ENCODE measurements at places on chromosomes 13 and 19.

- no peak for DNase-seq
These were observed 21.2 kb downstream of the RCBTB2 start for GRCh38 chr13:48511621-48512230.

- no peak for DNase-seq
These were observed 1.4 kb downstream of the LENG9 start for GRCh38 chr19:54462047-54462654.

- DNase-seq: peak; percentile 54
These were observed 13.2 kb upstream of the ASF1B start for GRCh38 chr19:14149509-14149994.

DNA sequence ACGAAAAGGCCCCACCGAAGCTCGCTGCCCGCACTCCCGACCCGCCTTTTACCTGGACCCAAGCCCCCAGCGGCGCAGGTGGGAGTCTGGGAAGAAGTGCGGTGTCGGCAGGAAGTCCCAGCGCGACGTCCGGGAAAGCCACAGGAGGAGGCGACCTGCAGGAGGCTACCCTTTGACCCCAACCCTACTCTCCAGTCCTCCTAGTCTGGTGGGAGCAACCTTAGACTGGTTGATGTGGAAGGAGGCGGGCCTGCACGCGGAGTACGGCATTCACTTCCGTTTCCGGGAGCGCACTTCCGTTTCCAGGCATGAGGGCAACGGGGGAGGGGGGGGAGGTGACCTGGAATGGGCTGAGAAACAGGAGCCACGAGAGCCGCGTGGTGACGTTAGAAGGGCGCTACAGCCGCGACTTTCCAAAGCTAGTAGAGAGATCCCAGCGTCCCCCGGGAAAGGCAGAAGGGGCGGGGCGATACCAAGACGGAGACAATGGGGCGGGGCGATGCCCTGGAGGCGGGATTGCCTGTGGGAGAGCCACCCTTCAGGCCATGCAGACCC lies 28.5 kb downstream of the ZNF266 start:
- DNase-seq: peak; percentile 72

DNA sequence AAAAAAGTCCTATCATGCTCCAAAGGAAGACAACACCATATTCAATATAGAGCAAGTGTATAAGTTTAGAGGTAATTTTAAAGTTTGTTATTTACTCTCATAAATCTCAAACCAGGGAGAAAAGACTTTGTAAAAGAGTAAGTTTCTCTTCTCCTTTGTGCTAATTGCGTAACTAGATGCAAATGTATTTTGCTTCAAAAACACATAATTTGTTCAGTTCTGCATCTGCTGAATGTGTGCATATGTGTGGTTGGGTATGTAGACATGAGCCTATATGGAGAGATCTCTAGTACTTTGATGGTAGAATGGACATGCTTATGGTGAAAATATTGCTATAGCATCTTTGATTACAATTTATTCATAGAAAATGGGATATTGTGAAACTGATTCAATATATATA lies 17.8 kb upstream of the MIR17HG start:
- no peak for DNase-seq

DNA sequence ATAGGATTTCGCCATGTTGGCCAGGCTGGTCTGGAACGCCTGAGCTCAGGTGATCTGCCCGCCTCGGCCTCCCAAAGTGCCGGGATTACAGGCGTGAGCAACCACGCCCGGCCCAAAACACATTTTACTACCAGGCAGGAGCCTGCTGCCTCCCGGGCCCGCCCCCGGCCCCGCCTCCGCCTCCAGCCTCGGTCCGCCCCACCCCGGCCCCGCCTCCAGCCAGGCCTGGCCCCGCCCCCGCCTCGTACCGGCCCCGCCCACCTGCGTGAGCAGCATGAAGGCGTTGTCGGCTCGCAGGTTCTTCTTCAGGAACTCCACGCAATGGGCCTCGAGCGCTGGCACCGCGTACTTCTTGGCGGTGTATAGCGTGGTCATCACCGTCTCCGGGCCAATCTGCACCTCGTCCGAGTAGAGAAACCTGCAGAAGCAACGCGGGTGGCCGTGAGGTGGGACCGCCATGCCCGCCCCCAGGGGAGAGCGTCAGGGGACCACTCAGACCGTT lies 22.7 kb downstream of the BTBD2 start:
- peak; percentile 38 for DNase-seq

DNA sequence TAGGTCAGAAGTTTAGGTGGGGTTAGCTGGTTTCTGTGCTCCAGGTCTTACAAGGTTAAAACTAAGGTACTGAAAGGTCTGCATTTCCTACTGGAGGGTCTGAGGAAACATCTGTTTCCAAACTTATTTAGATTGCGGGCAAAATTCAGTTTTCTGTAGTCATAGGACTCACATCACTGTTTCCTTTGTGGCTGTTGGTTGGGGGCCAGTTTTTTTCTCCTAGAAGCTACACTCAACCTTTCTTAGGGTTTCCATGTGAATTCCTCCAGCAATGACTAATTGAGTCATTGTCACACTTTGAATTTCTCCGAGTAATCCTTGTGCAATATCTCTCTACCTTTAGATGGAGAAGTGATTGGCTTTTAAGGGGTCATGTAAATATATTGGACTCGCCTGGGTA lies 773.4 kb upstream of the SLITRK1 start:
- DNase-seq: no peak

All from activated CD4-positive, alpha-beta T cell treated with anti-CD3 and anti-CD28 coated beads for 48 hours (primary cell).